ENCODE measurements at places on chromosomes 13 and 19.

DNA sequence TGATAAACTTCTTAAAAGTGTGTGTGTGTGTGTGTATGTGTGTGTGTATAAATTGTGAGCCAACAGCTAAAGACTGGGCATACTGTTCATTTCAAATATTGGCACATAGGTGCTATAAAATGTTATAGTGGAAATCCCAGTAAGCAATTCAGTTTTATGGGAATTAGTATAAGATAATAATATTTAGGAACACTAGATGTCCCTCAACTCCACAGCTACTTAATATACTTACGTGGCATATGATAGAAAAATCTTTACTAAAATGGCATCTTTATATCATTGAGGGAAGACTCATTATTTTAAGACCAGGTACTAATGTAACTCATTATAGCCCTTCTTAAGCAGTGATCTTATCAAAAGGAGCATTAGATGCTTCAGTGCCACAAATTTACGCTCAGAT is 266.2 kb downstream of the MAB21L1 start:
- no peak for DNase-seq

DNA sequence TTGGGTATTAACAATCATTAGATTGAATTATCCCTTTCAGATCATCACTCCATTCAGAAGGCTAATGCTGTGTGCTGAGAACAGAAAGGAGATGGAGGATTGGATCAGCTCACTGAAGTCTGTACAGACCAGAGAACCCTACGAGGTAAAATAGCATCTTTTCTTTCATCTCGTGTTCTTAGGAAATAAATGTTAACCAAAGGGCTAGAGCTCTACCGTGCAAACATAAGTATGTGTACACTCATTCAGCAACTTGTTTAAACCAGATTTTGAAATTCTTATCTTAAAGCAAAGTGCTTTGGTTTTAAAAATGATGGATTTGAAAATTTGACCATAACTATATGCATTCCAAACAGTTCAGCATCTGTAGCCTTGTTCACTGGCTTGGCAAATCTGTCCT is 106.8 kb downstream of the DGKH start:
- DNase-seq = no peak

- no peak for DNase-seq
Observed at GRCh38 chr13:102609696-102610095, 12.9 kb downstream of the TPP2 start.

- DNase-seq = no peak
Observed at GRCh38 chr13:32476892-32477291, 49.0 kb upstream of the N4BP2L1 start.

GRCh38 chr19:29667901-29668341 is 2.7 kb downstream of the PLEKHF1 start:
- no peak for DNase-seq

DNA sequence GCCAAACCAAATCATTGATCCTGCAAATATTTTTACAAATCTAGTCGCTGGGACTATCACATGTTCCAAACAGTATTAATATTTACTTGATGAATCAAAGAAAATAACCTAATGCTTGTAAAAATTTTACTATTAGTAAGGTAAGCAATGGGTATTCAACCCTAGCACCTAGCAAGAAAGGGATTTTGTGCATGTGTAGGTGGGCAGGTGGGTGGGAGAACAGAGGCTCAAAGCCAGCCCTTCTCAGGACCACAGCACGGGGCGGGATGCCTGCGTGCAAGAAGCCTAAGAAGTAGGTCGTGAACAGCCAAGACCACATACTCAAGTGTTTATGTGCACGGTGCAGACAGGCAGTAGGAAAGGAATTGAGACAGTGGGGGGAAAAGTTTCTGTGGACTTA is 26.6 kb downstream of the DOCK9 start:
- DNase-seq = no peak

GRCh38 chr19:48784527-48784926 is 26.3 kb downstream of the BCAT2 start:
- no peak for DNase-seq

DNA sequence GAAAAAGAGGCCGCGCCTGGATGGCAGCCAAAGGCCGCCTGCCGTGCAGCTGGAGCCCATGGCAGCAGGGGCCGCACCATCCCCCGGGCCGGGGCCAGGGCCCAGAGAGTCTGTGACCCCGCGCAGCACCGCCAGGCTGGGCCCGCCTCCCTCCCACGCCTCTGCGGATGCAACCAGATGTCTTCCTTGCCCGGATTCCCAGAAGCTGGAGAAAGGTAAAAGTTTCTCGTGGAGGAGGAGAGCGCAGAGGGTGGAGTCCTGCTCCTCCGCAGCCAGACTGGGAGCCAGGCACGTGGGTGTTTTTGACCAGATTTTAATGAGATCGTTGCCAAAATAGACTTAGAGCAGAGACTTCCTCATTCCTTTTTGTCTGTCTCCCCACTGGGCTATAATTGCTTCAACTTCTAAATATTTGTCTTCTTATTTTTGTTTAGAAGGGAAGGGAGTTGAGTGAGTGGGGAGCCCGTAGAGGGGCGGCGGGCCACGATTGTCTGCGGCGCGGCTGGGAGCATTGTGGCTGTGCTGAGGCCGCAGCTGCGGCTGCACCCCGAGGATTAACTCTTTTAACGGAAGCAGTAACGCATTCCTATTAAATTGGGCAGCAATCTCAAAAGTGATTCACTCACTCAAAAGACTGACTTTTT is 22.8 kb upstream of the NDUFS7 start:
- DNase-seq = no peak

GRCh38 chr13:34258646-34259386 is 440.9 kb downstream of the RFC3 start:
- DNase-seq = no peak

DNA sequence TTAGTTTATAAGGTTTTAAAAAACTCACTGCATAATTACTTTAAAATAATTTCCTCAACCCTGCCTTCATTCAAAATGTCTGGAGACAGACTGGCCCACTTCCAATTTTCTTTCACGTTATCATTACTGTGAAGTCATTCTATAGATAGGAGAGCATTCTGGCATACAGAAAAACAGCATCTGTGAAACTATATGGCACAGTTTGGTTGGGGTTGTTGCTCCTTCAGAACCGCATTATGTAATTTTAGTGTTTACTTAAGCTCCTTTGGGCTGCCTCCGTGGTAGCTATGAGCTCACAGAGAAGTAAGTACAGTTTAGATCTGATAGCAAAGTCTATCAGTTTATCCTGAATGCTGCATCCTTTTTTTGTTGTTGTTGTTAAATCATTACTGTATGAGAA is 104.3 kb downstream of the KCNRG start:
- no peak for DNase-seq

DNA sequence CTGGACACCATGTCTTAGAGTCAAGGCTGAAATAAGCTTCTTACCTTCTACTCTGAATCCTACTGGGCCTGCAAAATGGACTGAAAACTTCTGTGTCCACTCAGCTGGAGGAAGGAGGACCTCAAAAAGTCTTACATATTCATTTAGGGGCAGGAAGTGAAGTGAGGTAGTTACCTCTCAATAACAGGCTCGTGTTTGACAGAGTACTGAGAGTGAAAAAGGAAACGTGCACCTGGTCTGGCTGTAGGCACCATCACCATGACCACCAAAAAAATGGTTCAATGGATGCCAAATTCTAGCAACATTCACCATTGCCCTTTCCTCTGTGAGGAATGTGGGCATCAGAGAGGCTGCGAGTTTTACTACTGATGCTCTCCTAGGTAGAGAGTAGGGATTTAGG is 176.2 kb downstream of the RFC3 start:
- DNase-seq = no peak

DNA sequence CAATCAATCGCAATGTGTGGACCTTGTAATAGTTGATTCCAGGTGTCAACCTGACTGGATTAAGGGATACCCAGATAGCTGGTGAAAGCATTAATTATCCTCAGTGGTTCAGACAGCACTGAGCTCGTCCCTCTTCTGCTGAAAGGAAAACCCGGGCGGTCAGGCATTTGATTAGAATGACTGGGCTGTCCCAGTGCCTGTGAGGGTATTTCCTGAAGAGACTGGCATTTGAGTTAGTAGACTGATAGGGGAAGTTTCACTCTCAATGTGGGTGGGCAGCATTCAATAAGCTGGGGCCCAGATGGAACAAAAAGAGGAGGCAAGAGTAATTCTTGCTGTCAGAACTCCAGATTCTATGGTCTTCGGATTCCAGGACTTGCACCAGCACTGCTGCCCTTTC is 31.9 kb downstream of the KPNA3 start:
- DNase-seq = no peak

DNA sequence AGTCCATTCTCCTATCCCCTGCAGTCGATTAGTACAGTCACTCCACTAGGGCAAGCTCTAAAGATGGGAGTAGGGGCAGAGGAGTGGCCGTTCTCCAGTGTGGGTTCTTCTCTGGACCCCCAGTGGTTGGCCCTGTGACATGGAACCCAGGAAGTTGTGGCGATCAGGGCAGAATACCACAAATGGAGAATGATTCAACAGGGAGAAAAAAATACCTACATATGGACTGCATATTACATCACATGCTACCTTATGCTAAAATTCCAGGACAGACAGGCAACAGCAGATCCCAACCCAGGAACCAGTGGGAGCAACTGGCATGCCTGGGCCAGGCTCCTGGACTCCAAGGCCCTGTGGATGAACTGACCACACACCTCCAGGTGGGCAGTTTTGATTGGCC is 20.4 kb downstream of the POU2F2 start:
- DNase-seq = no peak

DNA sequence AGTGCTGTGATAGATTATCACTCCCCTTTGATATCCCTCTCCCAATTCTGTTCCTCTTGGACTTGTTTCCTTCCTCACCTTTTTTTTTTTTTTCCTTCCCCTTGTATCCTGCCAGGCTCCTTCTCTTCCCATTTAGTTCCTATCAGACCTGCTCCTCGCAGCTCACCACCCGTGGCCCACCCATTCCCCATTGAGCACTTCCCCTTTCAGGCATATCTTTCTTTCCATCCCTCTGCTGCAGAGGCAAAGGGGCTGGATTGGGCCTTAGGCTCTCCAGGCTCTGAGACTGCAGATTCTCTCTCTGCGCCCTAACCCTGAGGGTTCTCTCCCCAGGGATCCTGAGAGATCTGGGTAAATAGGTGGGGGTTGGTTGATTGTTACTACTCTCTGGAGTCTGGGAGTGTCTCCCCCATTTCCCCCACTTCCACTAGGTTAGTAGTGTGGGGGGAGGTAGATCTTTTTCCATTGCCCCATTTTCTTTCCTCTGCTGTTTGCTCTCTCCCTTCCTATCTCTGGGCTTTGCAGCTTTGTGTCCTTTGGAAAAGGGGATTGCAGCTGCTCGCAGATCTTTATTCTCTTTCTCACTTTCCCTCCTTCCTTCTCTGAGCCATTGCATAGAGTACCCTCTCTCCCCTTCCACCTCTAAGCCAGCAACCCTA is 2.3 kb downstream of the ARHGAP35 start:
- no peak for DNase-seq

DNA sequence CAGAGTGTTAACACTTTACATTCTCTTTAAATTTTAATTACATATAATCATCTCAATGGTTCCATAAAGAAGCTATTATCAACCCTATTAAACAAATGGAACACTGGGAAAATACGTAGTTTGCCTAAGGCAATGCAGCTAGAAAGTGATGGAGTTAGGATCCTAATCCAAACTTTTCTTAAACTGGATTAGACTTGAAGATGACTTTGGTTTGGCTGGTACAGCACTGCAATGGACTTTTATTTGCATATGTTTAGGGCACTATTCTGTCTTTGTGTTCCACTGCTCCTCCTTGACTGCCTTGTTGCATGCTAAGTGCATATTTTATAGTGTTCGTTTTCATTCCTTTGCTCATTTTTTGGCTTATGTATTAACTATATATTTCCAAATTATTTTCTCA is 133.5 kb upstream of the UFM1 start:
- DNase-seq = no peak

- DNase-seq = no peak
Observed at GRCh38 chr13:93158565-93158964, 68.0 kb upstream of the GPC6 start.

DNA sequence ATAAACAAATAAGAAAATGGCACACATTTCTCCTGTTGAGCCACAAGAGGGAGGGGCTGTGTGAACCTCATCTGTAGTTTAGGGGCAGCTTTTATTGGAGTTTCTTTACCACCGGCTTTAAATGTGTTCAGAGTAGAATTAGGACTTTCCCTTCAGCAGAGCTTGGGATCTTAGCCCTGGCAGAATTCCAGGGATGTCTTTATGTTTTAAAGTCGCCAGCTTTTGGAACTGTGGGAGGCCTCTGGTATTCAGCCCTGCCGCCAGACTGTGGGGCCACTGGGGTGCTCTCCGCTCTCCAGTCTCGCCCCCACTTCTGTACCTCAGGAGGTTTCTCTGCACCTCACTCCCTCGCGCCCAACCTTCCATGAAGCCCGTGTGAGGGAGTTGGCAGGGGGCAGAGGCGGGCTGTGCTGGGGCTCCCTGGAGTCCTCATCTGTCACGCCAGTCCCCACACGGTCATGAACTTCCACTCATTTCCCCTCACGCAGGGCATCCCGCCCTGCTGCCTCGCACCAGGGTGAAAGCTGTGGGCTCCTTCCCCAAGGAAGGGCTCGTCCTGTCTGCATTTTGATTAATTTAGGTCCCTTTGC is 31.5 kb downstream of the CCDC8 start:
- no peak for DNase-seq

DNA sequence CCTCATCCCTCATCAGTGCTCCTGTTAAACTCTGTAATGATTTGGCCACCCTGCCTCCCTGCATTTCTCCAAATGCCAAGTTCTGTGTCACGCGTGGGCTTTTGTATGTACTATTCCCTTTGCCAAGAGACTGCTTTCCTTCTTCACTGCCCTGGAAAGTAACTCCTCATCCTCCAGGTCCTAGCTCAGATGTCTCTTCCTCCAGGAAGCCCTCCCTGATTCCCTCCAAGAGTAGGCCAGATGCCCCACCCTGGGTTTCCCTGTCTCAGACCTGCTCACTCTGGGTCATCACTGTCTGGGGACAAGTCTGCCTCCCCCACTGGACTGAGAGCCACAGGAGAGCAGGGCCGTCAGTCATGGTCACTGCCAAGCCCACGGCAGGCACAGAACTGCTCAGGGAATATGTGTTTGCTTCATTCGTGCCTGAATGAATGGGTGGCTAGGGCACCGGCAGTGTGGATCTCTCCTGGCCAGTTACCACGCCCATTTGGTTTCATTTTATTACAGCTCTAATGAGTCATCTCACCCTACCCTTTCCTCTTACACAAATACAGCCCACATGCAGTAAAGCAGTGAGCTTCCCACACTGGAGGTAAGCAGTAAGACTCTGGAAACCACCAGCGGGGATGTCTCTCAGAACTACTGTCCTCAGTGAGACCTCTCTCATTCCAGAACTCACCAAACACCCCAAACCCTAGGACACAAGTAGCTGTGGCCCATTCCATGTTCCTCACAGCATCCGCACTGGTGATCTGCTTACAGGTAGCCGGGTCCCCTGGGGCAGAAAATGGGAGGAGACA is 12.1 kb upstream of the GPR4 start:
- DNase-seq = no peak

- no peak for DNase-seq
Observed at GRCh38 chr13:50780201-50781015, 63.1 kb downstream of the DLEU7 start.

- DNase-seq = no peak
Observed at GRCh38 chr13:79782541-79783205, 301.7 kb downstream of the NDFIP2 start.

GRCh38 chr19:43675906-43676305 is 5.9 kb upstream of the PLAUR start:
- no peak for DNase-seq

Measured in stimulated activated CD8-positive, alpha-beta memory T cell treated with anti-CD3 and anti-CD28 coated beads, Interleukin-2, amount 100 ng/mL, for 1 hour (primary cell).